ENCODE measurements at places on chromosomes 5 and 9.

GRCh38 chr5:58499231-58499630 lies 8.0 kb downstream of the GAPT start:
- no peak for DNase-seq

DNA sequence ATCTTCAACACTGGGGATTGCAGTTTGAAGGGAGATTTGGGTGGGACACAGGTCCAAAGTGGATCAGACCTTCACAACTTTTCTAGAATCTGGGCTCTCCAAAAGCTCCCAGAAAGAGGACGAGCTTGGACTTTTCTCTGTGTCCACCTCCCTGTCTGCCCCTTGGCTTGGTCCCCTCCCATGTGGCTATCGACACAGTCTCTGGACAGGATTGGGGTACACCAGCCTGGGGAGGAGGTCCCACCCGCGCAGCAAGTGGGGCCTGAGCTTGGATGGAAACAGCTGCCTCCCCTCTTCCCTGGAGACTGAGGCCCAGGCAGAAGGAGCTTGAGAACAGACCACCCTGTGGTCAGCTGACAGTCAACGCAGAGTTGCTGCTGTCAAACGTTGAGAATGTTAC lies 84.6 kb upstream of the FCN1 start:
- DNase-seq = no peak

DNA sequence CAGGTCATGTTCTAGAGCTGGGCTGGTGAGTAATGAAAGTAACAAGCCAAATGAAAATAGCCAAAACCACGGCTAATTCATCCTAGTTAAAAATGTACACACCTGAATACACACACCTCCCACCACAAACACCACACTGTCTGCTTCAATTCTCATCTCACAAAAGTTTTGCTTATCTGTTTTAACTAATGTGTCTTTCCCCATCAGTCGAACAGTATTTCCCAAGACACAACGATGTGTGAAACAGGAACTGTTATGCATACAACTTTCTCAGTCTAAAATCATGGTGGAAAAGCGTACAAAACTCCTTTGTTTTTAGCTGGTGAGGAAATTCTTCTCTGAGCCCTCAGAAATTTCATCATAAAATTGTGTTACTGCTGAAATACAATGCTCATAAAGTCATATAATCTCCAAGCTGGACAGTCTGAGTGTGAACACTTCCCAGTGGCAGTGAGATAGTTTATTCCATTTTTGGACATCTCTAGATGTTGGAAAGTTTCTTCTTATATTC lies 242.4 kb downstream of the EFNA5 start:
- no peak for DNase-seq

- DNase-seq = no peak
Observed at GRCh38 chr5:3896098-3896497, 300.5 kb downstream of the IRX1 start.

DNA sequence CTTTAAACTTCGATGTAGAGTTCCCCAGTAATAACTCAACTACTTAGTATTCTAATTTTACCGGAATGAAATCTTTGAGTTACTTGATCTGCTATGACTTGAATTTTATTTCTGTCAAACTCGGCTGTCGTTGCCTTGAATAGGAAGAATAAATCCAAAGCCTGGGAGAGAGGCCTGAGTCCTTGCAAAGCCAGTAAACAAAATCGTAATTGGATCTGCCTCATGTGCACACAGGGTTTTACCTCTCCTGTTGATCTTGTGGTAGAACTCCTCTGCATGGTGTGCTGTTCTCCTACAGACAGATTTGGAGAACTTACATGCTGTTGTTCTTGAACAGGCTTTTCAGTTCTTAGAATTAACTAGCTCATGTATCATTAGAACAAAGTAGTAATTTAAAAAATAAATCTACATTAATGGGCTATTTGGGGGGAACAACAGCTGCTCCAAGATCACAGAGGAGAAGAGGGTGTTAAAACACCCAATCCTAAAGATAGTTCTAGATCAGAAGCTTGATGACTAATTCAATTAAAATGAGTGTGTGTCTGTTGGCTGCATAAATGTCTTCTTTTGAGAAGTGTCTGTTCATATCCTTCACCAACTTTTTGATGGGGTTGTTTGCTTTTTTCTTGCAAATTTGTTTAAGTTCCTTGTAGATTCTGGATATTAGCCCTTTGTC lies 28.9 kb downstream of the HSPB3 start:
- DNase-seq = no peak

- no peak for DNase-seq
Observed at GRCh38 chr5:134521841-134522240, 3.6 kb upstream of the JADE2 start.

DNA sequence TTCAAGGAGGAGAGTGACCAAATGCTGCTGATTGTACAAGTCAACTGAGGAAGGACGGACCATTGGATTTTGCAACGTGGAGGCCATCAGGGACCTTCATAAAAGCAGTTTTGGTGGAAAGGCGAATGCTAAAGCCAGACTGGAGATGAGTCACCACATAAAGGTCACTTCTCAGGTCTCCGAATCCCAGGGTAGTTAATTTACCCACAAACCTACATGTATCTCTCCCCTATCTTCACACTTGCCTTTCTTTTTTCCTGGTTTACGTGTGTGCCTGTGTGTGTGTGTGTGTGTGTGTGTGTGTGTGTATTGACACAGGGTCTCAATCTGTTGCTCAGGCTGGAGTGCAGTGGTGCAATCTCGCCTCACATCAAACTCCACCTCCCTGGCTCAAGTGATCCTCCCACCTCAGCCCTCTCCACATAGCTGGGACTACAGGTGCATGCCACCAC lies 4.6 kb upstream of the CTNNA1 start:
- peak; percentile 10 for DNase-seq

GRCh38 chr9:130323051-130323745 lies 57.6 kb downstream of the HMCN2 start:
- DNase-seq = no peak

DNA sequence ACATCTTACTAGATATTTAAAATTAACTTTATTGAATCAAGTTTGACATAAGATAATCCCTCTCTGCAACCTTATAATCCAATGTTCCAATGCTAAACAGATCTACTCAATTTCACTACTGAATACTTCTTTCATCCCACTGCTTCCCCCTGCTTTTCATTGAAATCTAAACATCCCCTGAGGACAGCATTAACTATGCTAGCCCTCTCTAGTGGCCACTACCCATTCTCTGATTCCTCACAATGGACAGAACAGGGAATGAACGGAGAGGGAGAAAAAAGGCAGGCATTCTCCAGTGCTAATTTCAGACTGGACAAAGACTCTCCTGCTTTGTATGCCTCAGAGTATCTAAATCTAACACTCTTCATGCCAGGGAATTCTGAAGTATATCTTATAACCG lies 54.3 kb upstream of the RGS7BP start:
- no peak for DNase-seq

DNA sequence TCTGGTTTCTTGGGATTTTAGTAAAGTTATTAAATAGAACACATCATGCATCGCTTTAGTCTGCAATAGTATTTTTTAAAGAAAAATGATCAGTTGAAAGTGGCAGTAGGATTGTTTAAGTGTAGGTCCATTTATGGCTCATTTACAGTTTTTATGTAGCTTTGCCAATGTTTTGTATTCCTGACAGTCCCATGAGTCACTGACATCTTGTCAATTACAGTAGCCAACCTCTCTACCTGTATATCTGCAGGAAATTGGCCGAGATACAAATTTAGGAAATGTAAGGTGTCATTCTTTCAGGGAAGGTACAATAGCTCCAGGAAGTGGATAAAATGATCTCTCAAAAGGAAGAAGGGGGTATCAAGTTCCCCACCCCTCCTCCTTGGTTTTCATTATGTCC lies 47.7 kb upstream of the MTAP start:
- no peak for DNase-seq

GRCh38 chr9:134393582-134394280 lies 67.5 kb downstream of the RXRA start:
- no peak for DNase-seq

DNA sequence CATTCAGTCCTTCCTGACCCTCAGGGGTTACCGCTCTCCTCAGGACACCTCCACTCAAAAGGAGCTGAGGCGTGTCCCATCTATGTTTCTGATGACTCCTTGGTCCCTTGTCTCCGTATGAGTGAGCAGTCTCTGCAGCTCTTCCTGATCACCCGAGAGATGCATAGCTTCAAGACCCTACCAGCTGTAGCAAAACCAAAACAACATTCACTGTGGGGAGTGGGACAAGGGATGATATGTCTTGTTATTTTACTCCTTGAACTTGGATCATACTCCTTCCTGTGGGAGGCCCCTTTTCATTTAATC lies 14.4 kb downstream of the GLDC start:
- DNase-seq = no peak

- DNase-seq = no peak
Observed at GRCh38 chr5:180099733-180100611, 28.4 kb upstream of the RNF130 start.

- DNase-seq = no peak
Observed at GRCh38 chr5:141758310-141758998, 76.4 kb upstream of the ARAP3 start.

GRCh38 chr5:149639737-149640136 lies 58.4 kb downstream of the ARHGEF37 start:
- no peak for DNase-seq

DNA sequence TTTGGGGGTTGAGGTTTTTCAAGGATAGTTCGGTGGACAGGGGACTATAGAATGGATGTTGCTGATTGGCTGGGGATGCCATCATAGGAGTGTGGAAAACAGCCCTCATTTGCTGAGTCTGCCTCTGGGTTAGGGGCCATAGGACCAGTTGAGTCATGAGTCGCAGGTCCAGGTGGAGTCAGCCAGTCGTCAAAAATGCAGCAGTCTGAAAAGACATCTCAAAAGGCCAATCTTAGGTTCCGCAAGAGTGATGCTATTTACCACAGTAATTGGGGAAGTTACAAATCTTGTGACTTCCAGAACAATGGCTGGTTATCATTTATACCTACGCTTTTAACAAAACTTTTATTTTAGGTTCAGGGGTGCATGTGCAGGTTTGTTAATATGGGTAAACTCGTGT lies 276.0 kb upstream of the DMRT1 start:
- DNase-seq = no peak

GRCh38 chr9:108662091-108662875 lies 193.5 kb downstream of the ACTL7B start:
- no peak for DNase-seq

DNA sequence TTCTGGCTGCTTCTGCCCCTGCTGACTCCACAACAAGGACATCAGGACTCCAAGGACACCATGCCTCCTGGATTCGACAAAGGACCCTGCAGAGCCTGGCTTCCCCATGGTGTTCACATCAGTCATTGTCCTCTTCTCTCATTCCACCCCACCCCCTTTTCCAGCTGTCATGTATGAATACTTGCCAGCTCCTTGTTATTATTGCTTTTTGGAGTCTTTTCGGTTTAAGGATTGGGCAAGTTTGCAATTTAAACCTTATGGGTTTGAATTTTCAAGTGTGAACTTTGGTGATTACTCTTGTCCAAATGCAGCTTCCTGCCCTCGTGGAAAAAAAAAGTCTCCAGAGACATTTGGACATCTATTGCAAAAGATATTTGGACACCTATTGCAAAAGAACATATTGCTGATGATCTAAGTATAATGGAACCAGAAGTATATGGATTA lies 14.2 kb upstream of the LVRN start:
- DNase-seq = no peak

GRCh38 chr5:155290937-155291336 lies 277.4 kb downstream of the KIF4B start:
- DNase-seq = no peak

DNA sequence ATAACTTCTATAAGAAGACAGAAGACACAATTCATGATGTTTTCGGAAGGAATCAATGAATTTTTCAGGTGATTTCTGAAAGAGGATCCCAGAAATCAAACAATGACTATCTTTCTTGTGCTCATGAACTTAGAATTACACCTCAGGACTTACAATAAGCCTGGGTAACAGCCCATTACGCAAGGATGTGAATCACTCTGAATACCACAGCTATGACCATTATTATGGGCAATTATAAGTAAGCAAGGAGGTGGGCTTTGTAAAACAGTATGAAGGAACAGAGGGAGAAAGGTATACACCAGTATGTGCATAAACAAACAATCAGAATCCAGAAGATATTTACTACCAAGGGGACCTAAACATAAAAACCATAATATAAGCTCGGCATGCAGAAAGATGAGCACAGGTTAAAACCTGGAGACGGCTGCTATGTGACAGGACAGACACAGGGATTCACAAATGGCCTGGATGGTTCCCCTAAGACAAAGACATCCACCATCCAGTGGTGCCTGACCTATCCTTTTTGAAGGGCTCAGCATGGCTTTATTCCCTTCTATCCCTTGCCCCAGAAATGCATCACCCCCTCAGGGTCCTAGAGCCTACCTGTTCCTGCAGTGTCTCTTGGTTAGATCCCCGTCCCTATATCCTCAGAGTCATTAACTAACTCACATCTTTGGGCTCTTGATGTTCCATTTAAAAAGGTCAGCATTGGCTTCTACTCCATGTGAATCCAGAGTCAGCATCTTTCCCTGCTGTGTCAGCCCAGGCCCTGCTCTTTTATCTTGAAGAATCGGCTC lies 21.8 kb upstream of the PPP2CA start:
- DNase-seq = peak; percentile 81

DNA sequence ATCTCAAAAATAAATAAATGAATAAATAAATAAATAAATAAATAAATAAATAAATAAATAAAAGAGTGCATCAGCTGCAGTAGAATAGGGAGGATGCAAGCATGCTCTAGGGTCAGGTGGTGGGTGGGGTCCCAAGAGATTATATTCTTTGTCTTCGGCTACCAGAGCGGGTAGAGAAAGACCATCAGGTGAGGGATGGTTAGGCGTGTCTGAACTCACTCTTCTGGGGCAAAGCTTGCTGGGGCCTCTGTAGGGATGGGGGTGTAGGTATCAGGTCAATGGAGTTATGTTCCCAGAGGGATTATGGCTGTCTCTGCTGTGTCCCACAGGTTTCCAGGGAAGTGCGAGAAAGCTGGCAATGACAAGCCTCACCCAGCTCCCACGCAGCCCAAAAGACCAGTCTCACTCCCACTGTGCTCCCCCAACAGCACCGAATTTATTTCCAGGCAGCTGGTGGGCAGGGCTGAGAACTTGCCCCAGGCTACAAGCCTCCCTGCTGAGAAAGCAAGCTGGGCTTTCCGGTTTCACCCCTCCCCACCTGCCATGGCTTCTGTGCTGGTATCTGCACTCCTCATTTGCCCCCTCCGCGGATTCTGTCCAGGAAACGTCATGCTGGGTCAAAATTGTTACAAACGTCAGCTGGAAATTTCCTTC lies 180.8 kb downstream of the LURAP1L start:
- DNase-seq = no peak

GRCh38 chr9:21936161-21936560 lies 58.0 kb downstream of the CDKN2A start:
- peak; percentile 23 for DNase-seq
